ENCODE measurements at places on chromosomes 4 and X. TPM values are rescaled to one million over a fixed set of nuclear protein-coding genes. Genes with fewer than 3 reads are reported as not detected.

UGT2B17 gene
- total RNA-seq = not detected

PPP4R3C gene
- not detected for total RNA-seq

NXT2 gene
- 6.2 TPM for total RNA-seq

AFM gene
- total RNA-seq = not detected

CTAG2 gene
- total RNA-seq = not detected
